Uterus (tissue), 4 donors: ENCODE measurements at places on chromosomes 2 and 18. TPM values are rescaled to one million over a fixed set of nuclear protein-coding genes. Genes with fewer than 3 reads are reported as not detected.

DNA sequence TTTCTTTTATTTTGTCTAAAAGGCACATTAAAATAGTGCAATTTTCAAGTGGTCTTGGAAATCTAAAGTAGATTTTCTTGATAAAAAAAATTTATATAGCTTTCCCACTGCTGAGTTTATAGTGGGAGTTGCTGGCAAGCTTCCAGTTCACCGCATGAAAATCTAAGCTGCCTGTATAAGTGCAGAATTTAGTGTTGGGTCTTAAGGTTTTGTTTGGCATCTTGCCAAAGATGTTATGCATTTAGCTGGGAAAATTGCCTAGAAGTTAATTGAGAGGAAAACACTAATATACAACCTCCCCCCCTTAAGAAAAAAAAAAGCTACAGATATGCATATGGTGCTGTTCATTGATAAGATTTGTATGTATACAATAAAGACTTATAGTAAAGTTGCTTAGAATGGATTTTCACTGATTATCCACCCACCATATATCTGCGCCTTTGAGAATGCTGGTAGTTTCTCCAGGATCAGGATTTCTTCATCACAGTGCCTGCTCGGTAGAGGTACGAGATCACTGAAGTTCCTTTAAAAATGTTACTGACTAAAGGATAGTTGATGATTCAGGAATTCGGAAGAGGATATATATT lies 803.2 kb upstream of the POU3F3 start:
- DNase-seq = no peak

GRCh38 chr2:42928692-42929545 lies 136.5 kb upstream of the HAAO start:
- no peak for DNase-seq

- DNase-seq = no peak
These were observed 25.0 kb downstream of the MC4R start for GRCh38 chr18:60347526-60348045.

The LIMS3 gene
- not detected for total RNA-seq

The COL3A1 gene
- 22,387 TPM for total RNA-seq

DNA sequence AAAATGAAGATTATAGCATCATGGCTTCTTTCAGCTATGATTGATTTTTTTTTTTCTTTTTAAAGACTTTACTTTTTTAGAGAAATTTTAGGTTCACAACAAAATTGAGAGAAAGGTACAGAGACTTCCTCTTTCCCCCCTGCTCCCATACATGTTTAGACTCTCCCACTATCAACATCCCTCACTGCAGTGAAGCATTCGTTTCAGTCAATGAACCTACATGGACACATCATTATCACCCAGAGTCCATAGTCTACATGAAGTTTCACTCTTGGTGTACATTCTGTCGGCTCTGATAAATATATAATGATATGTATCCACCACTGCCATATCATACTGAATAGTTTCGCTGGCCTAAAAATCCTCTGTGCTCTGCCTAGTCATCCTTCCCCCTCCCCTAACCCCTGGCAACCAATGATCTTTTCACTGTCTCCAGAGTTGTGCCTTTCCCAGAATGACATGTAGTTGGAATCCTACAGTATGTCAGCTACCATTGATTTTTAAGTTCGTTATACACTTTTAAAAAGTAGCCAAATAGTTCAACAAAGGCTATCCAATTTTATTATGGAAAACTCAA lies 86.8 kb downstream of the GPD2 start:
- DNase-seq = no peak

- DNase-seq = no peak
These were observed 333.1 kb downstream of the DYSF start for GRCh38 chr2:71786291-71787107.

GRCh38 chr2:222566229-222566628 lies 89.7 kb downstream of the FARSB start:
- DNase-seq = no peak

DNA sequence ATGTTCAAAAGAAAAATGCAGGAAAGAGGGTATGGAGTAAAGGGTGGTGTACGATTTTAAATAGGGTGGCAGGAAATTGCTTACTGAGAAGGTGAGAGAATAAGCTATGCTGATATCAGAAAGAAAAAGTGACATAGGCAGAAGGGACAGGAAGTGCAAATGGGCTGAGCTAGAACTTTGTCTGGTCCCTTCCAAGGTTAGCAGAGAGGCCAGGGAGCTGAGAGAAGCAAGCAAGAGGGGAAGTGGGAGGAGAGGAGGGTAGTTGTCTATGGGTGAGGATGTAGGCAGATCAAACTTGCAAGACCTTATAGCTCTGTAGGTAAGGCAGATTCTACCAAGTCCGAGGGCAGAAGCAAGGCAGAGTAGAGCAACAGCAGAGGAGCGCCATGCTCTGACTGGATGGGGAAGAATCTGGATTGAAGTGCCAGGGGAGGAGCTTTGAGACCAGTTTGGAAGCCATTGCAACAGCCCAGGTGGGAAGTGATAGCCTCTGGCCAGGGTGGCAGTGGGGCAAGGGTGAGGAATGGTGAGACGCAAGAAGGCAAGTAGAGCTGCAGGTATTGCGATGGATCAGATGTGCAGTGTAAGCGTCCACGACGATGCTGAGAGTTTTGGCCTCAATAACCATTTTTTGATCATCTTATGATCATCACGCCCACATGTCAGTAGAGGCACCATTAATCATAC lies 134.4 kb upstream of the APCDD1 start:
- no peak for DNase-seq

The PDCD1 gene
- not detected for total RNA-seq

The ABCG8 gene
- total RNA-seq = not detected

The SNTG2 gene
- 46.2 TPM for total RNA-seq

DNA sequence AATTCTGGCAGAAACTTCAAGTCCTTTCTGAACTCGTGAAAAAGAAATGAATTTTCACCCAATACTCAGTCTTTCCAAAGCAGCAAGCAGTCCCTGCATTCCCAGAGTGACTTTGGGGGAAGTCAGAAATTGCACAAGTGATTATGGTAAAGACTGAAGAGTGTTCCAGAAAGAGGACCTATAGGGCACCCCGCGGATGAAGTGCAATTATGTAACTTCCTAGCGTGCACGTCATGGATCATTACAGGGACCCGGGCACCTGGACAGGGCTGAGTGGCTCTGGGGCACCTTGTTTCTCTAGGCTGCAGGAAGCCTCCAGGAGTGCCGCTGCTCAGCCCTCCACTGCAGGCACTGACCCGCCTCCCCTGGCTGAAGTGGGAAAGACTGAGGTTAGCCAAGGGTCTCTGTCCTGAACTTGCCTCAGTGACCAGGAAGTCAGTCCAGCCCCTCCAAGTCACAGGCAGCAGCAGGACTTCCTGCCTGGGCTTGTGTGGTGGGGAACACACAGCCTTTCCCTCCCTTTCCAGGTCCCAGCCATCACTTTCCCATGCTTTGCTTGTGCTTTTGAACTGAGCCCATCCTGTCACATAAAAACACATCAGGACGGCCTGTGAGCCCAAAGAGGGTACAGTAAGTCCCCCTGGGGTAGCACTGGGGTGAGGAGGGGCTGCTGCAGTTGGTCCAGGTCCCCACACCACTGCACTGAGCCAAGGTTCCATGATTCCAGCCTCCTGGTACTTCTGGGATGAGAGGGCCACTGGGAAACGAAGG lies 19.8 kb downstream of the TMEM185B start:
- no peak for DNase-seq

DNA sequence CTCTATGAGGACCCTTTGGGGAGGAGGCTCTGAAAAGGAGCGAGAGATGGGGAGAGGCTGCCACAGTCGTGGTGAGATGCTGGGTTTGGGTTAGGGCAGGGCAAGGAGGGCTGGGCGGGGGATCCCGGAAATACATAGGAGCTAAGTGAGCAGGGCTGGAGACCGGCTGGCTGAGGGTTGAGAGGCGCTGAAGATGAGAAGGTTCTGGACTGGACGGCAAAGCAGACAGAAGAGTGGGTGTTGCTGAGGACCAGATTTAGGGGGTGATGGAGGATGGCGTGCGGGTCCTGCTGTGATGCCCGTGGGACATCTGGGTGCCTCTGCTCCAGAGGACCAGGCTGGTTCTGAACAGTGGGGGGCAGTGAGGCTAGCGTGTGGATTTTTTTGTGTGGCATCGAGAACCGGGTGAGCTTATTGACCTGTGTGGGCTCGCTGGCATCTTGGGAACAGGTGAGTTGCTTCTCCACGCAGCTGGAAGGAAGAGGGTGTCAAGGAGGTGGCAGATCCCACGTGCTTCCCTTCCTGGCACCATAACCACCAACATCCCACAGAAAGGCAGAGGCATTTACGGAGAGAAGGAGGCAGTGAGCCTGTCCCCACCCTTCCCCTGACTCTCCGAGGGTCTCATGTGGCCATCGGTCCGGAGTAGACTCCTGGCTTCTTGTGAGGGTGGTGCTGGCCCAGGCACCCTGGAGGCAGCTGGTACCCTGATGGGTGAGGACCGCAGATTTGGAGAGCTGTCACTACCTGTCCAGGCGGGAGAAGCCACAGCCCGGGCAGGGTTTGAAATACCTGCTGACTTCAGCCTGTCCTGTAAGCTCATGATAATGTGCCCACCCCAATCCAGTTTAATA lies 70.3 kb downstream of the ASB1 start:
- DNase-seq = no peak

The SLC19A3 gene
- total RNA-seq = 0.55 TPM

DNA sequence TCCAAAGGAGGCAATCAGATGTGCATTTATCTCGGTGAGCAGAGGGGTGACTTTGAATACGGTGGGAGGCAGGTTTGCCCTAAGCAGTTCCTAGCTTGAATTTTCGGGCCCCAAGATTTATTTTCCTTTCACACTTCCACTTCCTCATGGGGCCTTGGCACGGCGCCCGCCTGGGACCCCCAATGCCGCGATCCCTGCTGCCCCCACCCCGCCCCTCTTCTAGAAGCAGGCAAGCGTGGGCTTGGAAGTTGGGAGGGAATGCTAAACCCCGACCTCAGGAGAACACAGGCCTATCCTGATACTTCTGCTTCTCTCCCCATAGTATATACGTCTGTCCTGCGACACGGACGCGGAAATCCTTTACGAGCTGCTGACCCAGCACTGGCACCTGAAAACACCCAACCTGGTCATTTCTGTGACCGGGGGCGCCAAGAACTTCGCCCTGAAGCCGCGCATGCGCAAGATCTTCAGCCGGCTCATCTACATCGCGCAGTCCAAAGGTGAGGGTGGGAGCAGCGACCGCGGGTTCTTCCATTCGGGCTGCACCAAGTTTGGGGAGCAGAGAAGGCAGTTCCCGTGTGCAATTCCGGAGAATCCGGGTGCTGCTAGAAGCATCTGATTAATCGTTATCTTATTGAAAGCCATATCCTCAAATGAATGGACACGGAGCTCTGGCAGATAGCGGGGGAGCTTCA lies 21.6 kb downstream of the TRPM8 start:
- DNase-seq = no peak

DNA sequence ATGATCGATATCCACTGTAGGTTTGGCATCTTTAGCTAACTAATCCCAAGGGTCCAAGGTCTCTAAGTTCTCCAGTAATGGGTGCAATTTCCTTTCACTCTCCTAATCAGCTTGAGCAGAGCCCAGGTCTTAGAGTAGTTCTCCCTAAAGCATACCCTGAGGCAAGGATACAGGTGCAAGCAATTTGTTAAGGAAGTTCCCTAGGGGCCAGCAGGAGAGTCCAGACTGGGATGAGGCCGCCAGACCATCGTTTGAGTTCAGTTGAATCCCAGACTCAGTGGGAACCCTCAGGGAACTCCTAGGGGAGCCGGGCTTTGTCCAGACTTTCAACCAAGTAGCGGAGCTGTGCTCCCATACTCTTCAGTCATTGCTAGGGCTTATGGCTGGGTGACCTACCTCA lies 835.4 kb upstream of the CDH2 start:
- DNase-seq = no peak

DNA sequence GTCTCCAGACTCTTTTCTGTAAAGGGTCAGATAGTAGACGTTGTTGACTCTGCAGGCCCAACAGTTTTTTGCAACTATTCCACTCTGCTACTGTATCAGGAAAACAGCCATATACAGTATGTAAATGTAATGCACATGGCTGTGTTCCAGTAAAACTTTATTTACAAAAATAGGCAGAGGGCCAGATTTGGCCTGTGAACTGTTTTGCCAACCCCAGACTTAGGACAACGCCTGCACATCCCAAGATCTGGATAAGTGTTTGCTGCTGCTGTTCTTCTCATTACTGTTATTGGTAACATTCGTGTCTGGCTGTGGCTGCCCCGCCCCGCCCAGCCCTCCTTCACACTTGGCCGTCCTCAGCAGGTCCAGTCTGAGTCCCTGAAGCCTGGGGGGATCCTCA lies 94.6 kb upstream of the MCFD2 start:
- DNase-seq = no peak

The ANKRD30BL gene
- total RNA-seq = 27.7 TPM
